ENCODE measurements at places on chromosomes 6 and 20. TPM values are rescaled to one million over a fixed set of nuclear protein-coding genes. Genes with fewer than 3 reads are reported as not detected.
A peak's percentile ranks its signal among the peaks of the same experiment; 100 is the strongest.

The MYMX gene
- 219 TPM for total RNA-seq

DNA sequence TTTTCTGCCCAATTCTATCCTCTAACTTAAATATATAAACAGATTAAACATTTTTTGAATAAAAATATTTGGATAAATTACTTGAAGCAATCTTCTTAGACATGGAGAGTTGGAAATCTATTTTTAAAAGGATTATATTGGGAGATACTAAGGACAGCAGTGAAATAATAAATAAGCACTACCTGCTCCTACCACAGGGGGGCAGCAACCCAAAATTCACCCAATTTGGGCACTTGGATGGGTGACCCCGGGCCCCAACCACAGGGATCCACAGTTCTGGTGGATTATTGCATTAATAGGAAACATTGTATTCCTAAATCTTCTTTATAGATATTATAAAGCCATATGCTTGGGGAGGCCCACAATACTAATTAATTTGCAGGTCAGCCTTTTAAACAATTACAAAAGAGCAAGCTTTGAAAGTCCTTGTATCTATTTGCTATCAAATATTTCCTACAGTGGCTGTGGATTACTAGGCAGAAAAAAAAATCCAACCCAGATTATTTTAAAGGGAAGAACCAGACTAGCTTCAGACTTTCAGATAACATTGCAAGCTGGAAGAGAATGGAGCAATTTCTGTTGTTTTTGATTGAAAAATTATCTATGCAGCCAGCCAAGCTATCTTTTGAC, 66.4 kb upstream of the PDE10A start:
- DNase-seq: peak; percentile 59

The STMND1 gene
- not detected for total RNA-seq

The DEFB110 gene
- total RNA-seq: not detected

DNA sequence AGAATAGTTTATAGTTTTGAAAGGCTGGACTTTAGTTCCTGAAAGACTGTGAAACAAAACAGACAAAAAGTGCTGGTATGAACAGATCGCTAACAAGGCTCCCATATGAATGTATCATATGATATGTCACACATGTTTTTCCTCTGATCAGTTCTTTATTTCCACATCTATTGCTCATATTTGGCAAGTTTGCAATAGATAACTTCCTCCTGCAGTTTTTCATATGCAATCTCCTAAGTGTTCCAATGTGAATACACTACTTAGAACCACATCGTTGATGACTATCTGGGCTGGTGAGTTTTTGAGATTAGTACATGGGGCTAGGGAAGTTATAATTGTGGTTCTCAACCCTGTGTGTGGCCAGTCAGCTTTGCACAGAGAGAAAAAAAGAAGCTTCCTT, 23.1 kb downstream of the CRYBG1 start:
- no peak for DNase-seq

- DNase-seq: no peak
Measured at GRCh38 chr20:32493356-32493755, 91.8 kb downstream of the NOL4L start.

The TRAPPC3L gene
- total RNA-seq: 0.35 TPM

The PARD6B gene
- total RNA-seq: 0.19 TPM

- no peak for DNase-seq
Measured at GRCh38 chr6:144855375-144855774, 570.2 kb downstream of the UTRN start.

- DNase-seq: no peak
Measured at GRCh38 chr6:134031696-134032255, 20.6 kb downstream of the SLC2A12 start.

GRCh38 chr6:117496383-117496990, 14.0 kb downstream of the DCBLD1 start:
- no peak for DNase-seq

The CST2 gene
- total RNA-seq: not detected

The RBBP9 gene
- total RNA-seq: 9.0 TPM

The LCA5 gene
- total RNA-seq: 9.0 TPM

- no peak for DNase-seq
Measured at GRCh38 chr6:5997420-5997987, 9.2 kb downstream of the NRN1 start.

DNA sequence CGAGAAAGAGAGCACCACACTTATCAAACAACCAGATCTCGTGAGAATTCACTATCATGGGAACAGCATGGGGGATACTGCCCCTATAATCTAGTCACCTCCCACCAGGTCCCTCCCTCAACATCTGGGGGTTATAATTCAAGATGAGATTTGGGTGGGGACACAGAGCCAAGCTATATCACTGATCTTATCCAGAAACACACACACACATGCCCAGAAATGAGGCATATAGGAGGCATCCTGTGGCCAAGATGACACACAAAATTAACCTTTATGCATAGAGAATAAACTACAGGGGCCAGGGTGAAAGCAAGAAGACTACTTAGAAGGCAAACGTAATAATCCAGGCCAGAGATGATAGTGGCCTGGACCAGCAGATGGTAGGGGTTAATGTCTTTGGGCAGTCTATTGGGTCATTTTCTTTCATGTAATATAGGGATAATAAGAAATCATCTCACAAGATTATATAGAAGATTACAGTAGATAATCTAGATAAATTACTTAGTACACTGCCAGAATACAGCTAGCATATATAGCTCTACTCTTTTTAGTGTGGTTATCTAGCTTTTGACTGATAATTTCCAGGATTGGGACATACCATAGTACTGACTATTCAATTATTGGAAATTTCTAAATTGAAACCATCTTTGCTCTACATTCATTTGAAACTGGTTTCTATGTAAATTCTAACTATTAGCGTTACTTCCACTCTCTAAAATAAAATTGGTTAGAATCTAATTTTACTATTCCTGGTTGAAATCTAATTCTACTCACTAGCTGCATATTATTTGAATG, 20.0 kb downstream of the RNF144B start:
- no peak for DNase-seq

GRCh38 chr20:17609811-17610377, 40.0 kb downstream of the DSTN start:
- DNase-seq: no peak

GRCh38 chr6:33987531-33988021, 158.3 kb downstream of the GRM4 start:
- peak; percentile 48 for DNase-seq

DNA sequence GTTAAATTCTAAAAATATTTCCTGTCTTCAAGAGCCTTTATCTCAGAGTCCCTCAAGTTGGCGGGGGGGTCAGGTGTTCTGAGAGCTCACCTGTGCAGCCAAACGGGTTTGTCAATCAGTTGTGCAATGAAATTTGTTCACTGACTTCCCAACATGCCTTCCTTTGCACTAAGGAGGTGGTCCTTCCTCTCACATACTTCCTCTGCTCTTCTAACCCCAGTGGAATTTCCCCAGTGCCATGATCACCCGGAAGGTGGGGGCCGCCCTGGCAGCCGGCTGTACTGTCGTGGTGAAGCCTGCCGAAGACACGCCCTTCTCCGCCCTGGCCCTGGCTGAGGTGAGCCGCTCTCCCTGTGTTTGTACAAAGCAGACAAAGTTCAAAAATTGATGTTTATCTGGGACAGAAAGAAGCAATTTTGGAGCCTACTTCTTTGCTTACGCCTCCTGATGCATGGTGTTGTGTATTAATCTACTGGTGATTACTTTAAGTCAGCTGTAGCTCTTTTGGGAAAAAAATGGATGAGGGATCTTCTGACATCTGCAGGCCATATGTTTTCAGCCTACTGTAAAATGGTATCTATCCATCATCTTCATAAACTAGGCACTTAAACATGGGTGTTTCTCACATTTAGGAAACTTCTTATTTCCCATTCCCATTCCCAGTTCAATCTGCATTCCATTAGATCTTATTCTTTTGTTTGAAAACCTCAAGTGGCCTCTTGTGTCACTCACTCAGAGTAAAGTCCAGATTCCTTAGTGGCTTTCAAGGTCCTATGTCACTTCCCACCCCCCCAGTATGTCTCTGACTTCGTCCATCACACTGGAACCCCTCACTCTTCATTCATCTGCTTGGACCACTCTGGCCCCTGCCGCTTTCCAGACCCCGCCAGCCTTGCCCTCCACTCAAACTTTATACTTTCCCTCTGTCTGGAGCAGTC, 10.1 kb downstream of the ALDH5A1 start:
- no peak for DNase-seq

GRCh38 chr6:95648636-95649035, 71.3 kb downstream of the MANEA start:
- no peak for DNase-seq

DNA sequence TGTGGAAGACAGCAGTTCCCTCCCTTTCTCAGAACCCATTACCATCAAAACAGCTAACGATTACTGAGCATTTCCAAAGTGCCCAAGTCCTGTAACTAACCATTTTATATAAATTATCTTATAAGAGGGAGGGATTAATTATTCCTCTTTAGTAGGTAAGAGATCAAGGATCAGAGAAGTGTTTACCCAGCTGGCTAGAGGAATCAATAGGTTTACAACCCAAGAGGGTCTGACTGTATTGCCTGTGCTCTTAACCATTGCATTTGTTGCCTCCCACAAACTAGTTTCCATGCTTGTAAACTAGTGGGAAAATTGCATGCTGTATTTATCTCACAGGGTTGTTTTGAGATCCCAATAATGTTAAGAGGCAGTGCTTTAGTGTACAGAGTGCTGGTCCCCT, 3.7 kb upstream of the DBNDD2 start:
- no peak for DNase-seq

GRCh38 chr20:23366384-23366783, 4.4 kb downstream of the GZF1 start:
- no peak for DNase-seq

- DNase-seq: no peak
Measured at GRCh38 chr6:6482256-6482655, 106.3 kb upstream of the LY86 start.

DNA sequence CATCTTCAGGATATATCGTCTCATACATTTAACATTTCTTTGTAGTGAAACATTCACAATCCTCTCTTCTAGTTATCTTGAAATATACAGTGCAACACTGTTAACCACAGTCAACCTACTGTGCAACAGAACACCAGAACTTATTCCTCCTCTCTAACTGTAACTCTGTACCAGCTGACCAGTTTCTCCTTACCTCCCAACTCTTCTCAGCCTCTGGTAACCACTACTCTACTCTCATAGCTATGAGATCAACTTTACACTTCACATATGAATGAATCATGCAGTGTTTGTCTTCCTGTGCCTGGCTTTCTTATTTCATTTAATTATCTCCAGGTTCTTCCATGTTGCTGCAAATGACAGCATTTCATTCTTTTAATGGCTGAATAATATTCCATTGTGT, 337.6 kb downstream of the BTBD9 start:
- DNase-seq: no peak

DNA sequence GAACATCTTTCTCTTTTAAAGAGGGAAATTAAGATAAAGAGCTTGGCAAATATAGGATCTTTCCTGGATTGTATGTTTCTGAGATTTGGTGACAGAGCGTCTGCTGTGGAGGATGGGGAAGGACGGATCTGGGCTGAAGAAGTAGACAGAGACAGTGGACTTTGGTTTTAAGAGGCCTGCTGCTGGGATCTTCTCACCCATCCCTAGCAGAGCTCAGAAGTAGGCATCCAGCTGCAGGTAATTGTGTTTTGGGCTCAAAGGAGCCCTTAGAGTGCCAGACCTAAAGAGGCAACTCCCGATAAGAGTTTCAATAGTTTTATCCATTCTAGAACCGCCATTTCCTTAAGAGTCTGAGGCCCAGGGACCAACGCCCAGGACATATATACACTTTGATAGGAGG, 20.8 kb downstream of the LAMA2 start:
- DNase-seq: no peak

DNA sequence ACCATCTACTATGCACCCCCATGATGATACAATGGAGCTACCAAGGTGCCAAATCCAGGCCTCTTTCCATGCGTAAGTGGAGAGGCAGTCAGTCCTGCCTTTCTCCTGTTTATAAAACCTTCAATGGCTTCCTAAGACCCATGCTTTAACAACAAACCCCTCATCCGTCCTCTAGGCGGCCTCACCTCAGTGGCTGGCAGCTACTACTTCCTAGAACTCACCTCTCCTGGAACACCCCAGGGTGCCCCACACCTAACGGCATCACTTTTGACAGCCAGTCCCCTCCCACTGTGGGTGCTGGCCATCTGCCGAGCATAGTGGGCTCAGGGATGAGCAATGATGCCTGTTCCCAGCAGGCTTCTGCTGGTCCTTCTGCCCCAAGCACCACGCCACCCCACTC, 80.0 kb upstream of the TAB2 start:
- DNase-seq: no peak

DNA sequence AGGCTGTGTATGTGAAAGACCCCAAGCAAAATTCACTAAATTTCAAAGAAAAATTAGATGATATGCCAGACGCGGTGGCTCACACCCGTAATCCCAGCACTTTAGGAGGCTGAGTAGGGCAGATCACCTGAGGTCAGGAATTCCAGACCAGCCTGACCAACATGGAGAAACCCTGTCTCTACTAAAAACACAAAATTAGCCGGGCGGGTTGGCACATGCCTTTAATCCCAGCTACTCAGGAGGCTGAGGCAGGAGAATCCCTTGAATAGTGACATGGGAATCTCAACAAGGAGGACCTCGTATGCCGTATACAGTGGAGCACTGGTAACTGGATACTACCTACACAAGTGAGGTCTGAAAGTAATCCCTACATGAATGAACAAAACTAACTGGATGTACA, 92.7 kb upstream of the JARID2 start:
- no peak for DNase-seq

DNA sequence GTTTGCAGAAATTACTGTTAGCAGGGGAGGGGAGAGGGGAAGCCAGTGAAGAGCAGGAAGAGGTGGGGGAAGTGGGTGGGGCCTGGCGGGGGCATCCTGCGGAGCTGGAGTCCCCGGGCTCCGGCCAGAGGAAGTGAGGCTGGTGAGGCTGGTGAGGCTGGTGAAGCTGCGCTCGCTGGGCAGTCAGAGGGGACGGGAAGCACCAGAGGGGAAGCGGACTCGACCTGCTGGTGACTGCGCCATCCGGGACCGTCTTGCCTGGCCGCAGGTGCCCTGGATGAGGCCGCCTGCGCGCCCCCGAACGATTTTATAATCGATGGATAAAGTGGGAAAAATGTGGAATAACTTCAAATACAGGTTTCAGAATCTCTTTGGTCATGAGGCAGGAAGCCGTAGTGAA, 635.3 kb upstream of the MARCKS start:
- DNase-seq: no peak

Measured in myocyte (in vitro differentiated cells).